Keratinocyte (primary cell): ENCODE measurements at places on chromosomes 4 and X. TPM values are rescaled to one million over a fixed set of nuclear protein-coding genes. Genes with fewer than 3 reads are reported as not detected.

Gene FGG
- 0.08 to 0.18 TPM (median 0.17 TPM) in 3 replicates for polyA plus RNA-seq

Gene SH3TC1
- polyA plus RNA-seq, result 12.0 to 22.1 TPM (median 12.3 TPM) in 3 replicates

Gene F9
- polyA plus RNA-seq, result not detected in 3 replicates

Gene CFAP99
- not detected in 3 replicates for polyA plus RNA-seq

Gene OPN1LW
- not detected in 3 replicates for polyA plus RNA-seq

Gene NSUN7
- 0.03 to 0.05 TPM in 2 of 3 replicates, not detected in the other for polyA plus RNA-seq

Gene UGT2A1
- not detected in 3 replicates for polyA plus RNA-seq

Gene HSD17B10
- 140 to 159 TPM (median 141 TPM) in 3 replicates for polyA plus RNA-seq

GRCh38 chrX:19760841-19761512 is 126.4 kb downstream of the SH3KBP1 start:
- no peak for DNase-seq

DNA sequence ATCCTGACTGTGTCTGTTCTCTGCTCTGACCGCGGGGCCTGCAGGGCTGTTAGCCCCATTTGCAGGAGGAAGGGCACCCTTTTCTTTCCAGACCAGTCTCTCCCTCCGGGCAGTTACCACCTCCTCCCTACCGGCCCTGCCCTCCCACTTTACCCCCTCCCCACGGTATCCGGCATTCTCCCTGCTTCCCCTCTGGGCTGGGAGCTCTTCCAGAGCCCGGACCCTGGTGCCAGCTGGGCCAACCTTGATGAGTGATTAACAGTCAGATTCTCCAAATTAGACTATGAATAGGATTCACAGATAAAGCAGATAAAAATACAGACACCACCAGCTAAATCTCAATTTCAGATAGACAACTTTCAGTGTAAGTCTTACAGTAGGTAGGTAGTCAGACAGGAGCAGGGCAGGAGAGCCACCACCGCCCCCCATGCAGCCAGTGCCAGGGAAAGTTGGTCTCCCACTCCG is 23.4 kb upstream of the WFS1 start:
- no peak for DNase-seq

DNA sequence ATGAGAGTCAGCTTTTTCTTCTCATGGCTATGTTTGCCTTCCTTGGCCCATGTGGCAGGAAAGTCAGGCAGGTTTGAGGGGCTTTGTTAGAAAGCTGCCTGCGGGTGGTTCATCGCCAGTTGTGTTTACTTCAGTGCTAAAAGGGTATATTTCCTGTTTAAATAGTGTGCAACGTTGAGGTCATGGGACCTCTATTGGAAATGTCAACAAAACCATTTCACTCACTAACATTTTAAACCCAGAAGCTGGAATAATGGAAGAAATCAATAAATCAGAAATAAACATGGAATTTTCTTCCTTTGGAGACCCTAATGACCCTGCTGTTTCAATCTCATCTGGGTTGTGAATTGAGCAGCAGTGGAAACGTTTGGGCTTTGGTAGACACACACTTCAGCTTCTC is 185.8 kb downstream of the ANKRD50 start:
- no peak for DNase-seq

DNA sequence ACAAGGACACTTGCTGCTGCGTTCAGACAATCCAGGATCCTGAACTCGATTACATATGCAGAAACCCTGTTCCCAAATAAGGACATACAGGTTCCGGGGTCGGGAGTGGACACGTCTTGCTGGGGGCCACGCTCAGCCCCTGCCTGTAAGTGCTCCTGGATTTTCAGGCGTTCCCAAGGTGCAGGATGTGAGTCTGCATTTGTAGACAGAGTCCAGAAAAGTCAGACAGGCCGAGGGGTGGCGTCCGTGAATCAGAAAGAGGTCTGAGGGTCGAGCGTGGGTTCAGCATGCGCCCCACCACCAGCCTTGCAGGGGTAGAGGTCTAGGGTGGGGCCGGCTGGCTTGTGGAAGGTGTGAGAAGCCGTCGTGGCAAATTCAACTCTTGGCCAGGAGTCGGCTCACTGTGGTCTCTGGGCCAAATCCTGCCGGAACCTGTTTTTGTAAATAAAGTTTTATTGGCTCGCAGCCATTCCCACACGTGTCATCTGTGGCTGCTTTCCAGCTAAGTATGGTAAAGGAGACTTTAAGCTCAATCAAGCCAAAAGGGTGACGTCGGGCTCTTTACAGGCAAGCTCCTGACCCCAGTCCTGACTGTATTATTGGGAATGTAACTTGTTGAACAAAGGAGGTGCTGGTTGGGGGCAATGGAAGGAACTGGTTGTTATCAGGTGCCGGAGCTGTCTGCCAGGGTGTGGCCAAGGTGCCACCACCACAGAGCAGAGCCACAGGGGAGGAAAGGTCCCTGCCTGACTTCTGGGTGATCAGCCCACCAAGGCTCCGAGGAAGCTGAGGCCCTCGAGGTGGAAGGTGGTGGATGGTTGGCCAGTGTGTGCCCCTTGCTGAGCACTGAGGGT is 7.4 kb downstream of the DOK7 start:
- DNase-seq, result no peak

DNA sequence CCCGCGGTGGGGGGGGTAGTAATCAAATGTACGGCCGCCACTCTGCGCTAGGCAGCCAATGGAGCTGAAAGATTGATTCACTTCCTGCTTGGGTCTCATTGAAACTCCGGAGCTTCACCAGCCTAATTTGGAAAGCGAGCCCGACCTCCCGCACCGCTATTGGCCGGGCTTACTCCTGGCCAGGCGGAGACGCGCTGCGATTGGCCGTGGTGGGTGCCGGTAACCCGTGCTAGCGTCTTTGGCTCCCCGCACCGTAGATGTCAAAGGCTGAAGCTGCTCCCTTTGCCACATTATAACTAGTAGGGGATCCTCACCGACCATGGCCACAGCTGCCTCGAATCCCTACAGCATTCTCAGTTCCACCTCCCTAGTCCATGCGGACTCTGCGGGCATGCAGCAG is at the start of gene POU3F4:
Gene POU3F4, plus strand, starts transcription at position 285 of the 400 bp plus-strand sequence. Its CDS starts 35 bp downstream, at position 320.
- no peak for DNase-seq

DNA sequence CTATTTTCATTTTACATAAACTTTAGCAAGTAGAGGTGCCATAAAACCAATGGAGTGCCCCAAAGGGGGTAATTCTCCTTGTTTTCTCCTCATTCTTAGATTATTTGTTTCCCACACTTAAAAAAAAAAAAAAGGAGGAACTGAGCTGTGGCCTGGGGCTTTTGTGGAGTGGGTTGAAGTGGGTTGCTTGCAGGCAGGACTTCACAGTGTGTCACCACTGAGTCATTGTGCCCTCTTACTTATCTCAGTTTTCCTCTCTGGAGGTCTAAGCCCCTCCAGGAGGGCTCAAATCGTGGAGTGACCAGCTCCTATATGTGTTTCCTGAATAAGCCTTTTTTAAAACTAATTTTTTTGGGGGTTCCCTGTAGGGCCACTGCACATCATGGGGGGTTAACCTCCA is 69.0 kb downstream of the SLC16A2 start:
- DNase-seq, result no peak

- DNase-seq, result no peak
Measured at GRCh38 chr4:185472103-185472542, 590 bp upstream of the CCDC110 start.

GRCh38 chrX:53261355-53261972 is 19.9 kb downstream of the IQSEC2 start:
- DNase-seq, result no peak

DNA sequence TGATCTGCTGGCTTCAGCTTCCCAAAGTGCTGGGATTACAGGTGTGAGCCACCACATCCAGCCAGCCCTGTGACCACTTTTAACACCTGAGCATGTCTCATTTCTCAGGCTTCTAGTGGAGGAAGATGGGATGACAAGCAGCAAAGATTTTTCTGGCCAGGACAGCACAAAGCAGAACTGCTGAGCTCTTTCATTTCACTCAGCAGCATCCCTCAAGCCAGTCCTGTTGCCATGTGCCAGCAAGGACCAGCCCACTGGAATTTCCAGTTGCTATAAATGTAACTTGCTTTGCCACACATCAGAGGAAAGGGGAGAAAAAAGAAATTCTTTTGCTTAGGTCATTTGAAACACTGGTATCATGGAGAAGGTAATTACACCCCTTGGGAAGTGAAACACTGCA is 75.9 kb downstream of the SLC9A7 start:
- no peak for DNase-seq

- no peak for DNase-seq
Measured at GRCh38 chr4:41647383-41647782, 101.1 kb downstream of the PHOX2B start.

GRCh38 chrX:110251961-110252360 is 65.9 kb downstream of the AMMECR1 start:
- no peak for DNase-seq

DNA sequence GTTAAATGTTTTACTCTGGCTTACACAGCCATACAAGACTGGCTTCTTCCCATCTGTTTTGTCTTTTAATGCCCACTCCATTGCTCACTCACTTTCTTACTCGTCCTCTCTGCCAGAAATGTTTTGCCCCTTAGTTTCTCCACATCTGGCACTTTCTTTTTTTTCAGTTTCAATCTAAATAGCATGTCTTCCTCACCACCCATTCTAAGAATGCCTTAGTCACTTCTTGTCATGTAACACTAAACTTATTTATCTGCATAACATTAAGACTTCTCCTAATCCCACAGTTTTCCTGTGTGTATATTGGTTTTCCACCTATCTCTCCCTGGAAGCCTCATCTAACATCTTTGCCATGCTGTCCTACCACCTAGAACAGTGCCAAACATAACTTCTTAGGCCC is 119.3 kb downstream of the ADAMTS3 start:
- no peak for DNase-seq

GRCh38 chr4:122758033-122758432 is 25.5 kb downstream of the BBS12 start:
- no peak for DNase-seq

GRCh38 chr4:110004556-110004955 is 91.9 kb downstream of the EGF start:
- DNase-seq, result no peak

DNA sequence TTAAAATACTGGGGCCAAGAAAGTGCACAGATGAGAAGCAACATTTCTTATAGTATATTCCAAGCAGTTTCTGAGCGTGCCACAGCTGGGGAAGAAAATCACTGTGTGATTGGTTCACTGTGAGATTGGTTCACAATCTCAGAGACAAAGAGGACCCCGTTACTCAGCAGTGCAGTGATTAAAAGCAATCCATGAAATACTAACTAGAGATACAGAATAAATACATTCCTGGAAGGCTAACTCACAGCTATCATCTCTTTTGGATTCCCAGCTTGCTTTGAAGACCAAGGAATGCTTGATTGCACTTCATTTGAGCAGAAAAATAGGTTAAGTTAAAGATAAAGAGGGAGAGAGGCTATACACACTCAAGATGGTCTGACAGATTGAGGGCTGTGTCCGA is 132.1 kb upstream of the RAPGEF2 start:
- DNase-seq, result no peak

GRCh38 chr4:185213877-185214276 is 4.5 kb downstream of the SNX25 start:
- DNase-seq, result no peak

DNA sequence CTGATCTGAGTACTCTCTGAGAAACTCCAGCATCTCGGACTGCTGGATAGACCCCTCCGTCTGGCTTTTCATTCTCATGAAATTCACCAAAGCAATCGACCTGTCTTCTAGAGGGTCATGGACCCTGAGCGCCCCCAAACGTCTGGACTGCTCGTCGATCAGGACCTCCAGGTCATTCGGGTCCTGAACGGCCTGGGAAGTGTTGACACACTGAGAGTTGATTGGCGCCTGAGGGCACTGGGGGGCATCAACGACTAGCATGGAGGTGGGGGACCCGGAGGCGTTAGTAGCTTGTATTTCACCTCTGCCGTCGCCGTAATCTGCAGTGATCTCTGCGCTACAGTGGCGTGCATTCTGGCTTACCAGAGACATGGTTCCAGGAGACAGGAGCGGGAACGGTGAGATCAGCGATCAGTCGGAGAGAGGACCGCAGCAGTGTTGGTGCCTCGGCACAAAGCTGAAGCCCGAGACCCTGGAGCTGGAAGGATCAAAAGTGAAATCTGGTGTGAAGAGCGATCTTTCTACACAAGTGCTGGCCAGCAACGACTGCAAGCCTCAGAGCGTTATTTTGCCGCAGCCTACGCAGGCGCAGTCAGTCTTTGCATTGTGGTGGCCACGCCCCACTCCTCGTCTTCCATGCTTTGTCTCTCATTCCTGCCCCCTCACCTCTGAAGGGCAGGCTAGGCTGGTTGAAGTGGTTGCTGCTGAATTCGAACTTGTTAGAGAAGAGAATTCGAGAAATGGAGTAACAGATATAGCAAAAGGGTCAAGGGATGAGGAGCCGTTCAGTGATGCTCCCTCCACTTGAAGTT is at the start of gene MAGEE2:
Gene MAGEE2, minus strand, starts transcription at position 575 of the 812 bp plus-strand sequence. Its CDS starts 203 bp downstream, at position 372.
- no peak for DNase-seq
